Activated CD4-positive, alpha-beta T cell treated with anti-CD3 and anti-CD28 coated beads for 36 hours (primary cell): ENCODE measurements at places on chromosomes 12 and 14.

DNA sequence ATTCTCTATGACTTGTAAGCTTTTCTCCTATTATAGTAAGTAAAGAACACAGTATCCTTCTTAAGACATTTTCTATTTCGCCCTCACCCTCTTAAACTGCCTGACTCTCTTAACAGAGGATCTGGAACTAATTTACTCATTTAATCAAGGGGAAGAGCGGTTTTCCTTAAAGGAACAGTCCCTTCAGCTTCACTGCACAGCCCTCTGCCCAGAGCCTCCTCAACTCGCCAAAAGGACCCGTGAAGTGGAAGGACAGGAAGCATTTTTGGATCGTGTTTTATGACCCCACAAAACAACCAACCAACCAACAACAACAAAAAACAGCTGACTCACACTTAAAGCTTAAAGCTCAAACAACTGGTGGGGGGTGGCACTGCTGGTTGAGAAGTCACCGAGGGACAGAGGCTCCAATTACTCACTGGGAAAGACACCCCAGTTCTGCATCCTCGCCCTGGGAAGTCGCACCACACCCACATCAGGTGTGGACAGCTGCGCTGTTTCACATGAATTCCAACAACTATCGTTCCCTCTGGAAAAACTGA lies 35.7 kb downstream of the NID2 start:
- no peak overlapping the region for H3K4me3 ChIP-seq
- DNase-seq = no peak
- H3K27me3 ChIP-seq = peaks cover 17% of the 10 kb centered on the region
- H3K4me1 ChIP-seq = peaks cover 5% of the 10 kb centered on the region
- H3K27ac ChIP-seq = no peak overlapping the region

DNA sequence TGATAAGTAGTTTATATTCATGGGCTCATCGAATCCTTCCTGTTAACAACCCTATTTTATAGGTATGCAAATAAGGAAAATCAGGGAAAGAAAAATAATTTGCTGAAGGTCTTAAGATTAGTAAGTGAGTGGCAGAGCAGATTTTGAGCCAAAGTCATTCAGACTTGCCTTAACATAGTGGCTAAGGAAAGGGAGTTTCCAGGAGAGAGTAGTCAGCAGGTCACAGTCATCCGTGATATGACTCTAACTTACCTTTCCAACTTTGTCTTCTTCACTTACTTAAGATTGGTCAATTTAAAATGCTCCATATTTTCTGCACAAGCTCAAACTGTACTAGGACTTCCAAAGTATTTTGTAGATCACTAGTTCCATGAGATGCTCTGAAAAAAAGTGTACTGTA lies 46.6 kb downstream of the AKAP6 start:
- peaks cover 8% of the 10 kb centered on the region for H3K4me1 ChIP-seq
- no peak overlapping the region for H3K4me3 ChIP-seq
- peaks cover 11% of the 10 kb centered on the region for H3K27me3 ChIP-seq
- no peak for DNase-seq

GRCh38 chr12:132084621-132085290 lies 59.4 kb downstream of the DDX51 start:
- peak; percentile 69 for DNase-seq
- H3K4me3 ChIP-seq = peak overlapping the region; percentile 86
- H3K27ac ChIP-seq = peak overlapping the region; percentile 65
- H3K27me3 ChIP-seq = no peaks in the 10 kb centered on the region
- peaks cover 23% of the 10 kb centered on the region for H3K4me1 ChIP-seq
- peaks cover 11% of the 10 kb centered on the region for H3K36me3 ChIP-seq

DNA sequence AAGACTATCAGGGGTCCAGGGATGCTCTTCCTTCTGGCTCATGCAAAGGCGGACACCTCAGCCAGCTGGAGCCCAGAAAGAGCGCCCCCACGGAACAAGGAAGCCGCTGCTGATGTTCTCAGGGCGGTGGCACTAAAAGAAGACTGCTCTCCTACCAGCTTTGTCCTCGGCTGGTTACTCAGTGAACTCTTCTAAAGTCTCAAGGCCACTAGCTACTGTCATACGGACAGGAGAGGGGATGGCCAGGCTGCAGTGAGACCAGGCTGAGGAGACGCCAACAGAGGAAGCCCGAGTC lies 59.6 kb downstream of the CCDC88C start:
- no peak overlapping the region for H3K27ac ChIP-seq
- no peaks in the 10 kb centered on the region for H3K27me3 ChIP-seq
- peaks cover 38% of the 10 kb centered on the region for H3K36me3 ChIP-seq
- DNase-seq = no peak

GRCh38 chr12:54033106-54033979 lies 493 bp downstream of the HOXC5 start:
- H3K27me3 ChIP-seq = peaks cover 63% of the 10 kb centered on the region
- no peaks in the 10 kb centered on the region for H3K36me3 ChIP-seq
- H3K27ac ChIP-seq = no peak overlapping the region
- peaks cover 25% of the 10 kb centered on the region for H3K4me1 ChIP-seq
- no peak overlapping the region for H3K4me3 ChIP-seq

DNA sequence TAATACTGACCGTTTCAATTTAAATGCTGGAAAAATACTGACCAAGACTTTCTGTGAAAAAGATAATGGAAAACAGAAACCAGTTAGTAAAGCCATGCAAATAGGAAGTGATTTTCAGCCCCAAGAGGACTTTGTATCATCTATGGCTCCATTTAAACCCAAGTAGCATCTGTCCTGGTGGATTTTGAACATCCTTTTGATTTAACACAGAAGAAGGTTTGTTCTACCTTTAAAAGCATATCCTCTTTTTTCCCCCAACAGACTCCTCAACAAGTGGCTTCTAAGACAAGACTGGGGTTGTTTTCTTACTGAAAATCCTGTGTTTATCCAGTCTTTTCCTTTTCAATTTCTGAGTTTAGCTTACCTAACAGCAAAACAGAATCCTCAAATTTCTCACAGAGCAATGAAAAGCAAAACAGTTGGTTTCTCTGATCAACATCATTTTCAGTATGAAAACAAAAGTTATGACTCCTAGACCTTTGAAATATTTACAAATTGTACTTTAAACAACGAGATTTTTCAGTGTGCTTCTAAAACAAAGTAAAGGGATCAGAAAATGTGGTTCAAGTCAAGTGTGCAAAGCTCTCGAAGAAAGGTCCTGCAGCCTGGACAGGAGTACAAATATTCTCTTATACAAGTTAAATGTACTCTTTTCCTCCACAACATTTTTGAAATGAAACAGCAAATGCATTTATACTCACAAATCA lies 2.9 kb downstream of the PHLDA1 start:
- H3K36me3 ChIP-seq = peaks cover 38% of the 10 kb centered on the region
- H3K4me1 ChIP-seq = peaks cover 50% of the 10 kb centered on the region
- DNase-seq = no peak
- peak overlapping the region; percentile 96 for H3K27ac ChIP-seq
- no peaks in the 10 kb centered on the region for H3K27me3 ChIP-seq

GRCh38 chr14:93978735-93979134 lies 2.4 kb upstream of the ASB2 start:
- peaks cover 35% of the 10 kb centered on the region for H3K36me3 ChIP-seq
- H3K27me3 ChIP-seq = no peaks in the 10 kb centered on the region
- no peak for DNase-seq

DNA sequence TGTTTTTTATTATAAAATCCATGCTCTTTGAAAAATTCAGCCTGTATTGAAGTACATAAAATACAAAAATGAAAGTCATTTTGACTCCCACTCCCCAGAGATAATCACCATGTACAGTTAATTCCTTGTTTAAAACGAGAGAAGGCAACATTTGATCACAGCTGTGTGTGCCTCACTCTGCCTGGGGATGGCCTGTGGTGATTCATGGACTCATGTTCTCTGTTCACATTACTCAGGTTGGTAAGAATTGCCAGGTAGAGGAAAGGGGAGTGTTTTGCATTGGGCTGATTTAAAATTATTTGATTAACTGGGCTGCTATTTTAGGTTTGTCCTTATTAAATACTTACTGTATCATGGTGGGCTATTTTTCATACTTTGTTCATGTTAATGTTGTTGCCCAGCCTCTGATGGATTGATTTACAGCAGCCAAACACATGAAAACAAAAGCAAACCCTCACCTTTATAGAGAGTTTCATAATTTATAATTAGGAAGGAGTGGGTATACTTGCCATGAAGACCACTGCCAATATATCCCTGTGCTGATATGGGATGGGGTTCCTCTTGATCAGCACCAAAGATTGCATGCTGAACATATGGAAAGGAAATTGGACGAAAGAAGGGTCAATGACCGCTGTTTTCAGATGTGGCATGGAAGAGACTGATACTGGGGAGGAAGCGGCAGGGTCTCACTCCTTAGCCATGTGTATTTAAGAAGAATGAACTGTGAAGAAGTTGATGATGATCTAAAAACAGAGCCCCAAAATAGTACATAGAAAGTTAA lies 3.0 kb downstream of the ZBTB1 start:
- peak overlapping the region; percentile 98 for H3K4me3 ChIP-seq
- peak overlapping the region; percentile 95 for H3K27ac ChIP-seq
- H3K4me1 ChIP-seq = peaks cover 62% of the 10 kb centered on the region

GRCh38 chr12:103824290-103824689 lies 16.7 kb downstream of the NT5DC3 start:
- peaks cover 9% of the 10 kb centered on the region for H3K36me3 ChIP-seq
- no peak overlapping the region for H3K27ac ChIP-seq
- no peaks in the 10 kb centered on the region for H3K27me3 ChIP-seq
- H3K4me3 ChIP-seq = no peak overlapping the region
- DNase-seq = no peak
- peaks cover 21% of the 10 kb centered on the region for H3K4me1 ChIP-seq

- no peaks in the 10 kb centered on the region for H3K36me3 ChIP-seq
- H3K4me3 ChIP-seq = no peak overlapping the region
- H3K4me1 ChIP-seq = no peaks in the 10 kb centered on the region
- no peaks in the 10 kb centered on the region for H3K27me3 ChIP-seq
- no peak overlapping the region for H3K27ac ChIP-seq
- DNase-seq = no peak
Measured at GRCh38 chr14:86772075-86772474, 1220.9 kb downstream of the GALC start.

DNA sequence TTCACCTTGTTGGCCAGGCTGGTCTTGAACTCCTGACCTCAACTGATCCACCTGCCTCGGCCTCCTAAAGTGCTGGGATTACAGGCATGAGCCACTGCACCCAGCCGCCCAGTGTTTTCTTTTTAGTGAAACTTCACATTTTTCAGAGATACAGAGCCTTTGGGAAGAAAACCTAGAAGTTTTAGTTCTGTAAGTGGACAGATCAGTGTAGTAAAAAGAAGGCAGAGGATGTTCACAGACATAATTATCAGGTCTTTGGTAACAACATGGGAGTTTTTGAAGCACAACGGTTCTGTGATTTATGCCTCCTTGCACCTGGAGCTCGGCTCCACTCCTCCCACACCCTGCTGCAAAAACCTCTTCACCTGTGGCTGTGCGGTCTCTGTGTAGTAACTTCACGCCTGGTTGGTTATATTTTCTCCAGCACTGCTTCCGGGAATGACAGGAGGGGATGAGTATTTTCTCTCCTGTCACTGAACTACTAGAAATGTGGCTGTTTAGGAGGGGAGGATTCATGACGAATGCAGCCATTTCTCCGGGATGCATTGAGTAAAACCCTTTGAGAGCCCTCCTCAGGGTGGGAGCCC lies 67.0 kb downstream of the ARF6 start:
- H3K27ac ChIP-seq = peak overlapping the region; percentile 42
- H3K36me3 ChIP-seq = no peaks in the 10 kb centered on the region
- no peaks in the 10 kb centered on the region for H3K27me3 ChIP-seq
- peak; percentile 53 for DNase-seq
- peaks cover 42% of the 10 kb centered on the region for H3K4me1 ChIP-seq

GRCh38 chr12:79083181-79083580 lies 218.6 kb downstream of the SYT1 start:
- H3K27me3 ChIP-seq = no peaks in the 10 kb centered on the region
- H3K36me3 ChIP-seq = no peaks in the 10 kb centered on the region
- H3K27ac ChIP-seq = no peak overlapping the region

- H3K4me3 ChIP-seq = peak overlapping the region; percentile 75
- peaks cover 3% of the 10 kb centered on the region for H3K27me3 ChIP-seq
- peaks cover 2% of the 10 kb centered on the region for H3K36me3 ChIP-seq
Measured at GRCh38 chr12:122834104-122834920, 945 bp upstream of the HIP1R start.

DNA sequence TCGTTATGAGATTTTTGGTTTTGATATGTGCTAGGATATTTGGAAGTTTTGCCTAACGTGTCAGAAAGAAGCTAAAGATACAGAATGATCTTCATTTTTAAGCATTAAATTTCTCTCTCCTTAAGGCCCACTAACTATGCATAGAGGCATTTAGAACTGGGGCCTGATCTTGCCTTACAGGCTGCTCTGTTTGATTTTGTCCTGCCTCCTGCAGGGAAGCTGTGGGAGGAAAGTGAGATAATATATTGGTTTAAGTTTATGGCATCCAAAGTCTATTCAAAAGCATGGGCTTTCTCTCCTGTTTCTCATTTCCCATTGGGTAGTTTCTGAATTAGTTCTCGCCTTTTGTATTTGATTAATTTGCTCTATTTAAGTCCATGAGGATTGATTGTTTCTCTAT lies 250.3 kb upstream of the FBXO33 start:
- peaks cover 3% of the 10 kb centered on the region for H3K4me1 ChIP-seq
- no peak overlapping the region for H3K4me3 ChIP-seq
- no peaks in the 10 kb centered on the region for H3K36me3 ChIP-seq
- no peak for DNase-seq

GRCh38 chr12:846421-846820 lies 94.0 kb downstream of the WNK1 start:
- H3K4me3 ChIP-seq = no peak overlapping the region
- DNase-seq = no peak

DNA sequence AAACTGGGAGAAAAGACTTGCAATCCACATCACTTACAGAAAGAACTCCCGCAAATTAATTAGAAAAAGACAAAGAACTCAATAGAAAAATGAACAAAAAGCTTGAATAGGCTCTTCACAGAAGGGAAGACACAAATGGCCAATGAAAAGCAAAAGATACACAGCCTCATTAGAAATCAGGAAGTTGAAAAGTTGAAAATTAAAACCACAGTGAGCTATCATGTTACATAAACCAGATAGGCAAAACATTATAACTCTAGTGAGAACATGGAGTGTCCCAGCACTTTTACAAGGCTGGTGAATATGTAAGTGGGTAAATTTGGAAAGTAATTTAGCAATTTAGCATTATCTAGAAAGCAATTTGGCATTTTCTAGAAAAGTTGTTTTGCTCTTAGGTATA lies 158.4 kb upstream of the RASSF8 start:
- no peaks in the 10 kb centered on the region for H3K36me3 ChIP-seq
- no peaks in the 10 kb centered on the region for H3K27me3 ChIP-seq
- no peak overlapping the region for H3K27ac ChIP-seq
- H3K4me3 ChIP-seq = no peak overlapping the region
- H3K4me1 ChIP-seq = peaks cover 8% of the 10 kb centered on the region

- no peak for DNase-seq
- H3K27me3 ChIP-seq = no peaks in the 10 kb centered on the region
- H3K36me3 ChIP-seq = peaks cover 23% of the 10 kb centered on the region
- peaks cover 25% of the 10 kb centered on the region for H3K4me1 ChIP-seq
- H3K27ac ChIP-seq = no peak overlapping the region
Measured at GRCh38 chr12:103817791-103818190, 23.2 kb downstream of the NT5DC3 start.

- H3K27me3 ChIP-seq = no peaks in the 10 kb centered on the region
- no peaks in the 10 kb centered on the region for H3K36me3 ChIP-seq
- peaks cover 32% of the 10 kb centered on the region for H3K4me1 ChIP-seq
- H3K4me3 ChIP-seq = peak overlapping the region; percentile 19
- DNase-seq = peak; percentile 59
Measured at GRCh38 chr14:55107766-55108554, 21.1 kb upstream of the LGALS3 start.
